Suprapubic skin (tissue), 4 donors: ENCODE measurements at places on chromosomes 6 and 20.

- no peak for DNase-seq
These were observed 20.4 kb downstream of the UTRN start for GRCh38 chr6:144305567-144305966.

DNA sequence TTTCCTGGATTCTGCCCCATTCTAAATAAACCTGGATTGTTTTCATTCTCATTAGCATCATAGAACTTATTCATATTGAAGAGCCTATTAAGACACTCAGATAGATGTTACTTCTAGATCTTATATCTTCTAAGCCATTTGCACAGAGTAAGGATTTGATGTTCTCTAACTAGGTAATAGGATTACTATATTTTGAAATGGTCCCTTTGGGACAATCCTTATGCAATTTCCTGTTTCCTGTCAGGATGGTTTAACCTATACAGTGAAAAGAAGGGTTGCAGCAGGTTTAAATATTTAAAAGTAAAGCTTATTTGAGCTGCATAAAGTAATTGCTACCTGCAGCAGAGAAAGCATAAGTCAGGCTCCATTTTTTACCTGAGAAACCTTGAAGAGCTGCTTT, 860.1 kb downstream of the TFAP2A start:
- DNase-seq, result no peak

DNA sequence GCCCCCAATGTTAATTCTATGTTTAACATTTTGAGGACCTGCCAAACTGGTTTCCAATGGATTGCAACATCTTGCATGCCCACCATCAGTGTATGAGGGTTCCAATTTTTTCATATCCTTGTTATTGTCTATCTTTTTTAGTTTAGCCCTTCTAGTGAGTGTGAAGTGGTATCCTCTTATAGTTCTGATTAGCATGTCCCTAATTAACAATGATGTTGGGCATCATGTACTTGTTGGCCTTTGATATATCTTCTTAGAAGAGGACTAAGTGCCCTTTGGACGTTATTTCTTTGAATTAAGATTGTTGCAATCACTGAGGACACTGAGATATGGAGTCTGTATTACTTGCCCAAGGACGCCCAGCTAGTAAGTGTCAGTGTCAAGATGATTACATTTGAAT, 22.3 kb downstream of the GCNT2 start:
- no peak for DNase-seq

DNA sequence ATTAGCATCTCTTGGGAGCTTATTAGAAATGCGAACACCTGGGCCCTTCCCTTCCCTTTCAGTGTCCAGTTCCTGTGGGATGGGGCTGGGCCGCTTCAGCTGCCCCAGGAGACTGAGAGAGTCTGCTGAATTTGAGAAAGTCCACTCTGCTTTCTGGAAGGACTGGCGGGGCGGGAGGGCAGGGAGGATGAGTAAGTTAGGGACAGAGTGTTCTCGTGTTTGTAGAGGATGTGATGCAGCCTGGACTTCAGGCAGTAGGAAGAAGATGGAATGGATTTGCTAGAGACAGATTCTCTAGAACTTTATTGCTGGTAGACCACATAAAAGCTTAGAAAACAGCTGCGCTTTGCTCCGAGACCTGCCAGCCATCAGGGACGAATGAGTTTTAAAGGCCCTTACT, 1.1 kb upstream of the TULP4 start:
- no peak for DNase-seq

DNA sequence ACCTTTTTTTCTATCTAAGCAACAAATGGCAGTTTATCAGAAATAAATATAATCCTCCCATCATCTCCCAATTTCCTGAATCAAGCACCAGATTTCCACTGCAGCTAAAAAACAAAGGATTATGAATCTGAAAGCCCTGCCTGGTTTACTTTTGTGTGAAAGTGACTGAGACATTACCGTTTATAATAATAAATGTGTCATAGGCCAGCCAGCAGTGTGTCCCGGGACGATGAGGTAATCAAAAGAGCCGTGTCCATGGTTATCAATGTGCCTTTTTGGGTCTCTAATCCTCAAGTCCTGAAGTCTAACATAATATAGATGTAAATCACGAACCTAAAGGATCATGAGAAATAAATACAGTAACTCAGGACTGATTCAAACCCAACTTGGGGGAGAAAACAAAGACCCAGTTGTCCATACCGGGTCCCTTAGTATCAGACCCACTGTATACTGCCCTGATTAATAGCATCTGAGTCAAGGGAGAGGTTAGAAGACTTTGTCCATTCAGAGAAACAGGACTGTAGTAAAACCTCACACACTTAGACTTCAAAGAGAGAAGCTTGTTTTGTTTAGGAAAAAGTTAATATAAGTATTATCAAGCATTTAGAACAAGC, 149.1 kb downstream of the SASH1 start:
- DNase-seq, result no peak

DNA sequence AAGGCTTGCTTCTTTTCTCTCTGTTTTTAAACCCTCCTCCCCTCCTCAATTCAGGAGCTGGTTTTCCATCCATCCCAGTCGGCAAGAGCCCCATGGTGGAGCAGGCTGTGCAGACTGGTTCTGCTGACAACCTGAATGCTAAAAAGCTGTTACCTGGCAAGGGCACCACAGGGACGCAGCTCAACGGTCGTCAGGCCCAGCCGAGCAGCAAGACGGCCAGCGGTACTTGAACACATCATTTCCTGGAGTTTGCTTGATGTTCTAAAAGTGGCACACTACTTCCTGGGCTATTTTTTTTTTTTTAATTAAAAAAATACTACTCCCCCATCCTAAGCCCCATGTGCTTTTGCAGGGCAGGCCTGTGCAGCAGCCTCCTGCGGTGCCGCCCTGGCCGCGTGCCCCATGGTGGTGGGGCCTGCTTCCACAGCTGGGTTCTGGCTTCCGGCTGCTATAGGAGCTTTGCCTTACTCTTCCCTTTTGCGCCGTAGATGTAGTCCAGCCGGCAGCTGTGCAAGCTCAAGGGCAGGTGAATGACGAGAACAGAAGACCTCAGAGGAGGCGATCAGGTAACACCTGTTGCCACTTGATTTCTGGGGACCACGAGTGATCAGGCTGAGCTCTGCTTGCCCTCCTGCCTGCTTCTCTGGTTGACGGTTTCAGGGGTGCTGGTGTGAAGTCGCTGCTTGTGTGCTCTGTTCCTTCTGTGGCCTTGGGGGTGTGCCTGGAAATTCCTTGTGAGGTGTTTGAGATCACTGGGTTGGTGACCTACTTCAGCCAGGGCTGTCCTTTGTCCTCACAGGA, 7.7 kb downstream of the LSM14B start:
- no peak for DNase-seq
